ENCODE measurements at places on chromosomes 3 and 15.
A peak's percentile ranks its signal among the peaks of the same experiment; 100 is the strongest.

DNA sequence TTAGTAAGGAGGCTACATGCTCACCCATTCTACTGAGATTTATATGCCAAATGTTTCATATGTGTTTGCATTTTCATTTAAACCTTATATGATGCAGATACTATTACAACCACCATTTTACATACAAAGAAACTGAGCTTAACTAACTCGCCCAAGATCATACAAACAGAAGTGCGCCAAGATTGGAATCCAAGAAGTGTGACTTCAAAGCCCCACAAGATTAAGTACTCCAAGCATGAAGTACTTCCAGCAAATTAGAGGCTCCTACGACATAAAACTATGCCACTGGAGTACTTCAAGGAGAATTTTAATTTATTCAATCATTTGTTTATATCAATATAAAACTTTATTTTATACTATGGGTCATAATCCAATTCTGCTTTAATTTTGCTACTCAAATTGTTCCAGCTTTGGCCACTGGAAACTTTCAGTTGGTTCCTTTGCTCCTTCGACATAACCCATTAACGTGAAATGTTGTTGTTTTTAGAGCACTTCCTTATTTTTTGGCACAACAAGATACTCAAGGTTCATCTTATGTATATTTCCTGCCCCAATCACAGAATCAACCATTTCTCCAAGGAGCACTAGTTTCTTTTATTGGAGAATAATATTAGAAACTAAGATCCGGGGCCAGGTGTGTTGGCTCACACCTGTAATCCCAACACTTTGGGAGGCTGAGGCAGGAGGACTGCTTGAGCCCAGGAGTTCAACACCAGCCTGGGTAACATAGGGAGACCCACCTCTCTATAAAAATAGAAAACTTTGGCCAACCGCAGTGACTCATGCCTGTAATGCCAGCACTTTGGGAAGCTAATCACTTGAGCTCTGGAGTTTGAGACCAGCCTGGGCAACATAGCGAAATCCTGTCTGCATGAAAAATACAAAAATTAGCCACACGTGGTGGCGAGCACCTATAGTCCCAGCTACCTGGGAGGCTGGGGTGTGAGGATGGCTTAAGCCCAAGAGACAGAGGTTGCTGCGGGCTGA lies 10.4 kb downstream of the INO80 start:
- DNase-seq = no peak

DNA sequence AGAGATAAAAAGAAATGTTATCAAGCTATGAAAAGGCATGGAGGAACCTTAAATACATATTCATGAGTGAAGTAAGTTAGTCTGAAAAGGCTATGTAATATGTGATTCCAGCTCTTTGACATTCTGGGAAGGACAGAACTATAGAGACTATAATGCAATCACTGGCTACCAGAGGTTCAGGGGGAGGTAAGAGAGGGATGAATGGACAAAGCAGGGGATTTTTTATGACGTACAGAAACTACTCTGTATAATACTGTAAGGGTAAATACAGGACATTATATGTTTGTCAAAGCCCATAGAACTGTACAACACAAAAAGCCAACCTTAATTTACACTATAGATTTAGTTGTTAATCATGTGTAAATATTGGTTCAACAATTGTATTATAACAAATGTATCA lies 46.1 kb downstream of the MCTP2 start:
- no peak for DNase-seq

DNA sequence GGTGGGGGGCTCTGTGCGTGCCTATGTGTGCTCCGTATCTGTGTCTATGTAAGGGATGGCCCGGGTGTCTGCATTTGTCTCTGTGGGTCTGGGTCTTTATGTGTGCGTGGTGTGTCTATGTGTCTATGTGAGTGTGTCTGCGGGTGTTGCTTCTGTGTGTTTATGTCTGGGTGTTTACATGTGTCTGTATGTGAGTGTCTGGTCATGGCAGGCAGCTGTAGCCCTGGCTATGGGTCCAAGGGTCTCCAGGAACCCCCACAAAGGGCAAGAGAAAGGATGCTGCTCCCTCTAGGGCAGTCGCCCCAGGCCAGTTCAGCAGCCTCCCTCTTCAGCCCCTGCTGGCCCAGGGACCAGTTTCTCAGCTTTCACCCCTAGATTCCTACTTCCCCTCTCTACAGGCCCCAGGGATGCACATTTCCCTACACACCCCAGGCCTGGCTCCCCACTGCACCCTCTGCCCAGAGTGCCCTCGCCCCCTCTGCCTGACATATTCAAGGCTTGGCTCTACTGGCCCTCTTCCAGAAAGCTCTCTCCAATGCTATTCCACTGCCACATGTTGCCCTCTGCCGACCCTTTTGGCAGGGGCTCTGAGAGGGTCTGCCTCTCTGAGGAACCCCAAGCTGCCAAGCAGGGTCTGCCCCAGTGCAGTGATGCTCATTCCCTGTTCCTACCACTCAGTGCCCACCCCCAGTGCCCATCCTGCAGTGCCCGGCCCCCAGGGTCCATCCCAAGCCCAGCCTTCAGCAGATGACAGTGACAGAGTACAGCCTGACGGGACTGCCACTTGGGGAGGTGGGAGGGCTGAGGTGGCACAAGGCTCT lies 1.0 kb upstream of the MYL3 start:
- DNase-seq = no peak

DNA sequence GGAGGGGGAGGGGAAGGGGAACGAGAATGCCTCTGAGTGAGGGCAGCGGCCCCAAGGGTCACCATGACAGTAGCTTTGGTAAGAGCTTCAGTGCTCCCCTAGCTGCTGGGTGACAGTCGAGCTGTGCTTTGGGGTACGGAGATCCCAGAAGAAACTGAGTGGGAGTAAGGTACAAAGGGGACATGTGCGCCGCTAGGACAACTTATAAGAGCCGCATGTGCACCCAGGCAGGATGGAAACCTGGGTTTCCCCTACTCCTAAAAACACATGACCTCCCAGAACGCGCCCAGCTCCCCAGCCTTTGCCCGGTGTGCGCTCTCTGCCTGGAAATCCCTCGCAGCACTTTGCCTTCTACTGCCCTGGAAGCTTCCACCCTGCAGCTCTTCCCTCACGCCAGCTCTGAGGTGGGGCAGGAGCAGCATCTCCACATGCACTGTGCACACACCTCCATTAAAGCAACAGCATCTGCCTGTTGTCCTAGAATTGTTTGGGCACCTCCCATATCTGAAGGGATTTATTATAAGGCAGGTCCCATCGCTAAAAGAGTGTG lies 232.2 kb downstream of the ADAMTS17 start:
- no peak for DNase-seq

DNA sequence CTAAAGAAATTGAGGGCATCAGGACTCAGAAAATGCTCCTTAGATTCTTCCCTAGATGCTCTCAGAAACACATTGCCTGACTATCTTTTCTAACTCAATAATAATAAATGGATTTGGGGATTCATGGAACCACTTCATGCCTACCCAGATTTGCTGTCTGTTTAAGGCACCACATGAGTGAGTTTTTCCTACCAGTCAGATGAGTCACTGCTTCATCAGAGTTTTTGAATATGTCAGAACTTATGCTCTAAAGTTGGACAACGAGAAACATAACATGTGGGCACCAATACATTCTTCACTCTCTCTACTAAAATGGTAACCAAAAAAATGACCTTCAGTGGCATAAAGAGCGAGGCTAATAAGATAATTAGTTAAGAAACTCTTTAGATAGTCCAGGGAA lies 1135.1 kb downstream of the TUSC7 start:
- no peak for DNase-seq

GRCh38 chr15:101491734-101492640 lies 2.5 kb upstream of the PCSK6 start:
- DNase-seq = no peak

GRCh38 chr3:57078635-57079473 lies 18.4 kb downstream of the SPATA12 start:
- DNase-seq = peak; percentile 67

DNA sequence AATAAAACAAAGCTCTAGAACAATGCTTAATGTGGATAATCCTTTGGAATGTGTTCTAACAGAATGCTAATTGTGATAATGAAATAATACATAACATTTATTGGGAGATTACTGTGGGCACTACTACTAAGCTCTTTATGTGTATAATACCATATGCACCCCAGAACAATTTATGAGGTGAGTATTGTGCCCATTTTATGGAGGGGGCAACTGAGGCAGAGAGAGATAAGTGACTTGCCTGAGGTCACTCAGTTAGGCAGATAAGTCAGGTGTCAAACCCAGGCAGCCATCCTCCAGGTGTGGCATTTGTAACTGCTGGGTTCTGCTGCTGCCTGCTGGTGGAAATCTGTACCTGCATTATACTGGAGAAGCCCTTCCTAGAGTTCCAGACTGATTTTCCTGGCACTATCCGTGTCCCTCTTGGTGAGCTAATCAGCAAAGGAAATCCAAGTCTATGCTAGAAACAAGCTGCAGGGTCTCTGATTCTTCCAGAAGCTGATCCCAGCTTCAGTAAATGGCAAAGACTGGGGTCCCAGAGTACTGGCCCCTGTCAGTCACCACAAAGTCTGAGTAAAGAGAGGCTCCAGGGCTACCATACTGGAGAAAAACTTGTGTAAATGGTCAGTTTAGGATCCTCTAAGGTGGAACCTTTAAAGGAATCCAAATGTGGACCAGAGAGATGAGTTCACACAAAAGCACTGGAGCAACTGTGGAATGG lies 22.6 kb upstream of the RBP1 start:
- DNase-seq = no peak

GRCh38 chr15:99421172-99421656 lies 144.6 kb upstream of the MEF2A start:
- peak; percentile 17 for DNase-seq

DNA sequence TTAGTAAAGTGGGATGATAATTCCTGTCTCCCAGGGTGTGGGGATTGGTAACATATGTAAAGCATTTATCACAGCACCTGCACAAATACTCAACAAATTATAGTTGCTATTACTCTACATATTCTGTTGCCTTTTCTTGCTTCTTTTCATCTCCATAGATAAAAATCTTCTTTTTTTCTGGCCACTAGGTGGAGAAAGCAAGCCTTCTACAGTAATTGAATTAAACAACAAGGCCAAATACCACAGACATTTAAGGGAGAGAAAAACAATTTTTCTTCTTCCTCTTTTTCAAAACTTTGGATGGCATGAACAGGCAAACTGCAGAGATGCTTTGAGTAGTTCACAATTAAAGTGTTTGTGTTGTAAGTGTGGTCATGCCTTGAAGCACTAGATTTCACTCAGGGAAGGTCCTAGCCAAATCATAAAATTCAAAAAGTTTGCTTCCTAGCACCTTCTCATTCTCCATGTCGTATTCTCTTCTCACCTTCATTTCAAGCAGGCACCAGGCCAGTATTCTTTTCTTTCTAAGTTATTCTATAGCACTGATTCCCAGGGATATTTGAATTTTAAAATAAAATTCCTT lies 493.4 kb upstream of the TGFBR2 start:
- no peak for DNase-seq

- DNase-seq = no peak
Observed at GRCh38 chr15:90074023-90074422, 28.2 kb downstream of the IDH2 start.

- DNase-seq = no peak
Observed at GRCh38 chr3:30443756-30444673, 162.4 kb upstream of the TGFBR2 start.

GRCh38 chr15:31447931-31448634 lies 121.4 kb downstream of the KLF13 start:
- DNase-seq = no peak
